ENCODE measurements at places on chromosomes 11 and 22.

DNA sequence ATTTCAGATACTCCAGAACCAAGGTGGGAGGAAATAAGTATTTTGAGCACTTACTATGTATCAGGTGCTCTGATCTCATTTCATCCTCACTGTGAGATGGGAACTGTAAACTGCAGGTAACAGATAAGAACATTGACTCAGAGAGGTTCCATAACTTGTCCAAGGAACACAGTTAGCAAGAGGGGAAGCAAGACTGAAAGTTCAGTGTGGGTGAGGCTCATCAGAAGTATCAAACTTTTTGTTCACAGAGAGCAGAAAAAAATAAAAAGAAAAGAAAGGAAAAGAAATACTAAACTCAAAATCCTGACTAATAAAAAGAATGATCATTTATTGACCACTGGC is 37.1 kb downstream of the RAB30 start:
- no peak overlapping the region for H3K4me3 ChIP-seq
- peaks cover 34% of the 10 kb centered on the region for H3K4me1 ChIP-seq
- H3K36me3 ChIP-seq = no peaks in the 10 kb centered on the region
- DNase-seq = no peak
- H3K27me3 ChIP-seq = no peaks in the 10 kb centered on the region

DNA sequence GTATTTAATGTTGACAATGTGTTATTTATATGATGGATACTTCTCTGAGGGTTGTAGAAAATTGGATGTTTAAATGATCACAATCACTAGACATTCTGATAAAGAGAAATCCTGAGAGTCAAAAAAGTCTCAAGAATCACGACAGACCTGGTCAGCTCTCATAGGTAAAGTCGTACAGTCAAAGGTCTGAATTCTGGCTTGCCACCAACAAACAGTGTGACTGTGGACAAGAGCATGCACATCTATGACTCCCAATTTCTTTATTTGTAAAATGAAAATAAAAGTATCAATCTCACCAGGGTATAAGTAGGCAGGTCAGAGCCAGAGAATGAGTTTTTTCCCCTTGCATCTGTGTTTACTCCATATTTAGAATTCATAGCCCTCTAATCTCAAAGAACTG is 556.7 kb downstream of the FAM181B start:
- no peak for DNase-seq
- no peak overlapping the region for H3K27ac ChIP-seq

GRCh38 chr22:47191671-47192650 is 429.5 kb downstream of the TBC1D22A start:
- H3K27me3 ChIP-seq = peaks cover 1% of the 10 kb centered on the region
- H3K4me3 ChIP-seq = no peak overlapping the region
- no peaks in the 10 kb centered on the region for H3K4me1 ChIP-seq
- H3K36me3 ChIP-seq = no peaks in the 10 kb centered on the region
- H3K27ac ChIP-seq = no peak overlapping the region

GRCh38 chr11:64718780-64719124 is 4.2 kb downstream of the NRXN2 start:
- no peaks in the 10 kb centered on the region for H3K36me3 ChIP-seq
- H3K27ac ChIP-seq = no peak overlapping the region
- H3K27me3 ChIP-seq = peaks cover 5% of the 10 kb centered on the region
- peaks cover 13% of the 10 kb centered on the region for H3K4me1 ChIP-seq

- no peaks in the 10 kb centered on the region for H3K27me3 ChIP-seq
- no peak overlapping the region for H3K4me3 ChIP-seq
- DNase-seq = no peak
- H3K4me1 ChIP-seq = no peaks in the 10 kb centered on the region
Measured at GRCh38 chr22:46366801-46367706, 31.5 kb downstream of the TRMU start.

- no peaks in the 10 kb centered on the region for H3K27me3 ChIP-seq
- no peak overlapping the region for H3K4me3 ChIP-seq
- H3K36me3 ChIP-seq = no peaks in the 10 kb centered on the region
- DNase-seq = no peak
Measured at GRCh38 chr11:77183431-77183984, 55.5 kb downstream of the MYO7A start.

- no peaks in the 10 kb centered on the region for H3K36me3 ChIP-seq
- H3K27ac ChIP-seq = peak within 1 kb of the TSS; percentile 99
- H3K4me1 ChIP-seq = peaks cover 56% of the 10 kb centered on the region
- no peak for DNase-seq
- peak within 1 kb of the TSS; percentile 92 for H3K4me3 ChIP-seq
Measured at GRCh38 chr22:37559901-37560607, at the start of gene CDC42EP1. Gene CDC42EP1 (plus strand): TSS chr22:37560480. CDS start chr22:37566350, 5,870 bp downstream.

GRCh38 chr11:116432301-116432700 is 340.5 kb downstream of the BUD13 start:
- no peaks in the 10 kb centered on the region for H3K4me1 ChIP-seq
- H3K36me3 ChIP-seq = no peaks in the 10 kb centered on the region
- DNase-seq = no peak
- no peaks in the 10 kb centered on the region for H3K27me3 ChIP-seq
- no peak overlapping the region for H3K4me3 ChIP-seq
- H3K27ac ChIP-seq = no peak overlapping the region

GRCh38 chr11:12045914-12046635 is 37.6 kb upstream of the DKK3 start:
- no peaks in the 10 kb centered on the region for H3K27me3 ChIP-seq
- H3K36me3 ChIP-seq = no peaks in the 10 kb centered on the region
- peaks cover 32% of the 10 kb centered on the region for H3K4me1 ChIP-seq
- DNase-seq = no peak
- H3K27ac ChIP-seq = no peak overlapping the region

DNA sequence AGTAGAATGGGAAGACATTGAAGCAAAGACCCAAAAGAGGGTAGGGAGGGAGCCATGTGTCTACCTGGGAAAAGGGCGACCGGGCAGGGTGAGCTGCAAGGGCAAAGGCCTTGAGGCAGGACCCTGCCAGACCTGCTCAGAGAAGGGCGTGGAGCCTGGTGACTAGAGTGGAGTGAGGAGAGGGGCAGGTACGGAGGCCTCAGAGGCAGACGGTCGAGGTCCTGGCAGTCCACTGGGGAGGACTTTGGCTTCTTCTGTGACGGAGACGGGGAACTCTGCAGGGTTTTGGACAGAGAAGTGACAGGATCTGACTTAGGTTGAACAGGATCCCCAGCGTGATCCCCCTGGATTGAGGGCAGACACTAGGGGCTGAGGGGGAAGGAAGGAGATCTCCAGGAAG is 12.9 kb downstream of the RIBC2 start:
- H3K4me3 ChIP-seq = no peak overlapping the region
- H3K4me1 ChIP-seq = peaks cover 3% of the 10 kb centered on the region
- H3K27ac ChIP-seq = no peak overlapping the region
- DNase-seq = no peak

GRCh38 chr11:122127020-122127419 is 11.0 kb upstream of the BLID start:
- H3K4me1 ChIP-seq = no peaks in the 10 kb centered on the region
- H3K27ac ChIP-seq = no peak overlapping the region
- DNase-seq = no peak
- H3K27me3 ChIP-seq = no peaks in the 10 kb centered on the region

GRCh38 chr11:123187665-123188507 is 7.2 kb downstream of the CLMP start:
- H3K4me1 ChIP-seq = peaks cover 36% of the 10 kb centered on the region
- peak overlapping the region; percentile 29 for H3K4me3 ChIP-seq
- no peaks in the 10 kb centered on the region for H3K27me3 ChIP-seq
- H3K27ac ChIP-seq = no peak overlapping the region

DNA sequence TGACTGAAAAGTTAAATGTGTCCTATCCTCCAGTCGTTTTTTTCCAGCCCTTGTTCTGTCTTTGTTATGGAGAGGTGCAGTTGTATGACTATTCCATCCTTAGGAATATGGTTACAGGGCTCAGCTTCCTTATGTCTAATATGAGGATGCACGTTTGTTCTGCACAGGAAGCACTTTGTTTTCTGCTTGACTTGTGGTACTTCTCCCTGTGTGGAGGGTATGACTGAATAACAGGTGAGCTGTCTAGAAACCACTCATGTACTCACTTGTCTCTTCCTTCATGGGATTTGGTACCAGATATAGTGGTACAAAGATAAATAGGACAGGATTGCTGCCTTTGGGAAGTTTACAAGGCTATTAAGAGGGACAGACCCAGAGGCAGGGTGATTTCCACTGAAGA is 17.4 kb downstream of the CABIN1 start:
- H3K4me1 ChIP-seq = no peaks in the 10 kb centered on the region
- no peak overlapping the region for H3K27ac ChIP-seq
- H3K4me3 ChIP-seq = no peak overlapping the region
- no peaks in the 10 kb centered on the region for H3K27me3 ChIP-seq

- H3K36me3 ChIP-seq = no peaks in the 10 kb centered on the region
- H3K4me1 ChIP-seq = no peaks in the 10 kb centered on the region
- no peak overlapping the region for H3K27ac ChIP-seq
- no peak for DNase-seq
Measured at GRCh38 chr11:97993562-97993961, 1027.2 kb upstream of the CNTN5 start.

GRCh38 chr22:31241936-31242335 is 29.8 kb downstream of the LIMK2 start:
- H3K27me3 ChIP-seq = no peaks in the 10 kb centered on the region
- no peak overlapping the region for H3K4me3 ChIP-seq
- no peak for DNase-seq

GRCh38 chr11:38392176-38392575 is 1794.1 kb upstream of the RAG2 start:
- DNase-seq = no peak
- no peak overlapping the region for H3K27ac ChIP-seq
- no peaks in the 10 kb centered on the region for H3K36me3 ChIP-seq
- no peaks in the 10 kb centered on the region for H3K27me3 ChIP-seq

GRCh38 chr11:101786916-101787315 is 127.9 kb upstream of the CEP126 start:
- H3K36me3 ChIP-seq = no peaks in the 10 kb centered on the region
- H3K27me3 ChIP-seq = no peaks in the 10 kb centered on the region
- DNase-seq = no peak
- H3K4me1 ChIP-seq = no peaks in the 10 kb centered on the region
- no peak overlapping the region for H3K4me3 ChIP-seq

- H3K4me1 ChIP-seq = peaks cover 22% of the 10 kb centered on the region
- H3K27me3 ChIP-seq = no peaks in the 10 kb centered on the region
- no peak overlapping the region for H3K4me3 ChIP-seq
- H3K36me3 ChIP-seq = no peaks in the 10 kb centered on the region
- no peak for DNase-seq
Measured at GRCh38 chr11:74746868-74747267, 1.8 kb upstream of the RNF169 start.

- H3K4me1 ChIP-seq = peaks cover 14% of the 10 kb centered on the region
- no peak for DNase-seq
- H3K36me3 ChIP-seq = no peaks in the 10 kb centered on the region
- H3K27me3 ChIP-seq = no peaks in the 10 kb centered on the region
Measured at GRCh38 chr11:28106353-28107043, 1.5 kb downstream of the KIF18A start.

DNA sequence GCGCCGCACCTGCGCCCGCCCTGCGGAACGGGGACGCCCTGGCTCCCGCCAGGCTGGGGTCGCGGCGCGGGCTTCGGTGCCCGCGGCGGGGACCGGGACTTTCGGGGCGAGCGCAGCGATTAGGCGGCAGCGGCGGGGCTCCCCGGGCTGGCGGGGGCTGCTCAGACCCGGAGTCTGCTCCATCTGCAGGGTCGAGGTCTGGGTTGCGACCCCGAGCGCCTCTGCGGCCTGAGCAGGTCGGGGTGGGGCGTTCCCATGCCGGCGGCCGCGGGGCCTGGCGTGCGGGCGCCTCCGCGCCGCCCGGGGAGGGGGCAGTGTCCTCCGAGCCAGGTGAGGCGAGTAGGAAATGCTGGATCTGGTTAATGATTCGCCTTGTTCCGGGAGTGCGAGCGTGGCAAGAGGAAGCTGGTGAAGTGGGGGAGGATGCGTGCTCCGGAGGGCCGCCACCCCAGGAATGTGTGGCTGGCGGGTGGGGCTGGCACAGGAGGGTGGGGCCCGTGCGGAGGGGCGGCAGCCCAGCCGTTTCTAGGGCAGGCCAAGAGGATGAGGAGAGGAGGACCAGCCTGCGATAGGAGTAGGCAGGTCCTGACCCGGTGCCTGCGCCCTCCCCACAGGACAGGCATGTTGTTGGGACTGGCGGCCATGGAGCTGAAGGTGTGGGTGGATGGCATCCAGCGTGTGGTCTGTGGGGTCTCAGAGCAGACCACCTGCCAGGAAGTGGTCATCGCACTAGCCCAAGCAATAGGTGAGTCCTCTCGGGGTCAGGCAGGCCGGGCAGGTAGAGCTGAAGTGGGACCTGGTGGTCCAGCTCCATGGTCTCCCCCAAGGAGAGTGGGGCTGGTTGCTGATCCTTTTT is 606 bp downstream of the RASSF7 start:
- H3K27me3 ChIP-seq = no peaks in the 10 kb centered on the region
- no peak for DNase-seq
- peak overlapping the region; percentile 94 for H3K4me3 ChIP-seq

- peak within 1 kb of the TSS; percentile 53 for H3K27ac ChIP-seq
- no peaks in the 10 kb centered on the region for H3K36me3 ChIP-seq
- H3K27me3 ChIP-seq = no peaks in the 10 kb centered on the region
- H3K4me3 ChIP-seq = peak within 1 kb of the TSS; percentile 85
- peaks cover 43% of the 10 kb centered on the region for H3K4me1 ChIP-seq
Measured at GRCh38 chr22:24805790-24806662, at the start of gene SGSM1. Gene SGSM1 (plus strand): TSS chr22:24806211. CDS start chr22:24806326, 115 bp downstream.

DNA sequence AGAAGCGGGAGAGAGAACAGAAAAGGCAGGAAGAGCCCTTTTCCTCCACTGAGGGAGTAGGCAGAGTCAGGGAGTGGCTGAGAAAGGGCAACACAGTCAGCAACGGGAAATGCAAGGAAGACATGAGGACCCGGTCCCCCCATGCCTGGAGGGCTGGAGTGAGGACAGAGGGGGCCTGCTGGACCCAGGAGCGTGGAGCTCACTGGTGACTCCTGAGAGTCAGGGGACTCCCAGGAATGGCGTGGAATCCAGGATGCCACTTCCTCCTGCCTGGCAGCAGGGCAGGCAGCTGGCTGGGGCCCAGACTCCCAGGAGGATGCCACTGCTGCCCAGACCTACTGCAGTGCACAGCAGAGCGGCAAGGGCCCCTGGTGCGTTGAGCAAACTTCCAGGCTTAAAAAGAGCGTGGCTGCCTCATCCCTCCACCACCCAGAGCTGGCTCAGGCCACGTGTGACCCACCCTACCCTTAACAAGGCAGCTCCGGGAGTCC is 11.3 kb downstream of the C11orf21 start:
- no peak for DNase-seq
- H3K27ac ChIP-seq = no peak overlapping the region
- H3K27me3 ChIP-seq = no peaks in the 10 kb centered on the region
- no peak overlapping the region for H3K4me3 ChIP-seq
- no peaks in the 10 kb centered on the region for H3K36me3 ChIP-seq
